ENCODE measurements at places on chromosomes 12 and 14. TPM values are rescaled to one million over a fixed set of nuclear protein-coding genes. Genes with fewer than 3 reads are reported as not detected.
A peak's percentile ranks its signal among the peaks of the same experiment; 100 is the strongest.

DNA sequence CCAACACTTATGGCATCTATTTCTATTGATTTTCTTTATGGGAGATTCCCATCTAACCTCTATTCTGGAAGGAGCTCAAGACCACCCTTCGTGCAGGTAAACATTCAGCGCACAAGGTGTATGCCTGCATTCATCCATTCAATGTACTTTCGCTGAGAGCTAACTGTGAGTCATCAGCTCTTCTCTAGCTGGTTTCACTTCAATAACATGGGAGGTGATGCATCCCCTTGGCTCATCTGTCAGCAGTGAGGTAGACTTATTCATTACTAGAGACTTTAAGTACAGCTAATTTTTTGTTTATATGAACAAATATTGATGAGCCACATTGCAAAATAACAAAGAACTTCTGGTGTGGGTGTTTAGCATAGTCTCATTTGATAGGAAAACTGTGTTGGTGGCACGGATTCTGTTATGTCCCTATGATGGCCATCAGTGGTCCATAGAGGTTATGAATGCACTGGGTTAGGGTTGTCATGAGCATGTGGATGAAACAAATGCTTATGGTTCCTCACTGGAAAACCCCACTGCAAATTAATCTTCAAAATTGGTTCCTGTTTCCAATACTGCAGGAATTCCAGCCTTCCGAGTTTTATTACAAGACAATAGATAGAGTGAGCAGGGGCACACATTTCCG, 1151.0 kb downstream of the BCL11B start:
- H3K4me1 ChIP-seq: no peaks in the 10 kb centered on the region
- no peak overlapping the region for H3K27ac ChIP-seq
- H3K27me3 ChIP-seq: no peaks in the 10 kb centered on the region
- DNase-seq: no peak

The KRT71 gene
- not detected for total RNA-seq

- no peak for DNase-seq
- H3K36me3 ChIP-seq: no peaks in the 10 kb centered on the region
- H3K4me3 ChIP-seq: no peak overlapping the region
- H3K27me3 ChIP-seq: no peaks in the 10 kb centered on the region
- no peak overlapping the region for H3K27ac ChIP-seq
- no peaks in the 10 kb centered on the region for H3K4me1 ChIP-seq
Observed at GRCh38 chr14:94897082-94897481, 127.2 kb upstream of the GSC start.

DNA sequence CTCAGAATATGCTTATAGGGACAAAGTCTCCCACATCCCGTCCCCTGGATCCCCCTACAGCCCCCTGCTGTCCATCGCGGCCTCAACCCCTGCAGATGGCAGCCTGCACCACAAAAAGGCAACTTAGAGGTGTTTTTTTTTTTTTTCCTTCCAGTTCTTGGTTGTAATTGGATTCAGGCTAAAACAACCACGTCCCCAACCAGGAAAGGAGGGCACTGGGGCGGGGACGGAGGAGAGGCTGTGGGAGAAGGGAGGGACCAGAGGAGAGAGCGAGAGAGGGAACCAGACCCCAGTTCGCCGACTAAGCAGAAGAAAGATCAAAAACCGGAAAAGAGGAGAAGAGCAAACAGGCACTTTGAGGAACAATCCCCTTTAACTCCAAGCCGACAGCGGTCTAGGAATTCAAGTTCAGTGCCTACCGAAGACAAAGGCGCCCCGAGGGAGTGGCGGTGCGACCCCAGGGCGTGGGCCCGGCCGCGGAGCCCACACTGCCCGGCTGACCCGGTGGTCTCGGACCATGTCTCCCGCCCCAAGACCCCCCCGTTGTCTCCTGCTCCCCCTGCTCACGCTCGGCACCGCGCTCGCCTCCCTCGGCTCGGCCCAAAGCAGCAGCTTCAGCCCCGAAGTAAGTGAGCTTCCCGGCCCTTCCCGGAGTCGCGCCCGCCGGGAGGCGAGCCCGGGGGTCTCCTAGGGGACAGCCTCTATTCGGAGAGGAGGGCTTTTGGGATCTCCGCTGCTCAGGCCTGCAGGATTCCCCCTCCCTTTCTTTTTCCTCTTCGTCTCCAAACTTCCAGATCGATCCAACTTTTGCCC, at the start of gene MMP14:
MMP14 (plus strand) TSS at position 285 of the 813 bp plus-strand sequence; CDS start at position 518, 233 bp downstream.
- peak within 1 kb of the TSS; percentile 96 for H3K4me3 ChIP-seq
- peak within 1 kb of the TSS; percentile 98 for H3K27ac ChIP-seq
- no peaks in the 10 kb centered on the region for H3K27me3 ChIP-seq
- H3K4me1 ChIP-seq: peaks cover 35% of the 10 kb centered on the region
- peak; percentile 77 for DNase-seq
- peaks cover 9% of the 10 kb centered on the region for H3K36me3 ChIP-seq

DNA sequence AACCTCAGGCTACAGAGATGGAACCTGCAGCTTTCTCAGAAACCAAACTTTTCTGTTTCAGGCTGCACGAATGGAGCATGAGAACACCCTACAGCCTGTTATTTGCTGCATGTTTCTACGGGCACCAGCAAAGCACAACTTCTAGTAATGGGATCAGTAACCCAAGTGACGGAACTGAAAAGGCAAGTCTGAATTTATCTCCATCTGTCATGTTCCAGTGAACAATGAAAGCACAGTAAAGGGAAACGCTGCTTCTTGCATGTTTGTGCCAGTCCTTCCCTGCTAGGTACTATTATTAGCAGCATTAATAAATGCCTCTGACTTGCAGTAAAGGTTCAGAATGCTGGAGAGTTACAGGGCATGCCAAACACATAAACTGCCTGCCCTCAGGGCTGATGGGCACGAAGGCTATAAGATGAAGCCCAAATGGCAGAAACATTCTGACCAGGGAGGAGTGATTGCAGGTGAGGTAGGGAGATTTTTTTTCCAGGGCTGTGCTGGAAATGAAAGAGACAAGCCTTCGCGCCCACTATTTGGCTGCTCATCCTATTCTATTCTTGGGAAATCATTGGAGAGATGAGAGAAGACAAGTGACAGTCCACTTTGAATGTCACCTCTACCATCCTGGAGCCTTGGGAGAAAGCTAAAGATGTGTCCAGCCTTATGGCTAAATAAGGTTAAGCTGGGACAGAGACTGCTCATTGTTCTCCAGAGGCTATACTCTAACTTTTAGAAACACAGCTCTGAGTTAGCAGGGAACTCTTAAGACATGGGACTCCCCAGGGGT, 100.4 kb upstream of the PLXNC1 start:
- H3K4me3 ChIP-seq: peak overlapping the region; percentile 23
- H3K27me3 ChIP-seq: no peaks in the 10 kb centered on the region
- no peaks in the 10 kb centered on the region for H3K36me3 ChIP-seq
- DNase-seq: no peak

- peak overlapping the region; percentile 35 for H3K27ac ChIP-seq
- DNase-seq: no peak
- no peaks in the 10 kb centered on the region for H3K36me3 ChIP-seq
- H3K4me1 ChIP-seq: peaks cover 45% of the 10 kb centered on the region
Observed at GRCh38 chr12:31518680-31519227, 72.2 kb downstream of the DENND5B start.

The SERPINA9 gene
- total RNA-seq: 2.3 TPM

DNA sequence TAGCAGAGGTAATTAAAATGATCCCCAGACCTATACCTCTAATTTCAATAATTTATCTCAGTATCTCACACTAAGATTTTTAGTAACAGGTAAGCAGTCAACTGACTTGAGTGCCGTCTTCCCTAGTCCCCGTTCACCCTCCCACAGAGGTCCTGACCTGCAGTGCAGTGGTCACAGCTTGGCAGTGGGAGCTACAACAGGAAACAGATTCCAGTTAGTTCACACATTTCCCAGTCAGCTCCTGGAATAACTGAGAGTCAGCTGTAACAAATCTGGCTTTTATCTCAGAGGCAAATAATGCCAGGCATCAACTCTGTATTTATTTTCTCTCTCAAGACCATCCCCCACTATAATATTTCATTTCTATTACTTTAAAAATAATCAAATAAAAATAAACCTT, 308.2 kb downstream of the ATP23 start:
- H3K4me3 ChIP-seq: no peak overlapping the region
- no peaks in the 10 kb centered on the region for H3K4me1 ChIP-seq

DNA sequence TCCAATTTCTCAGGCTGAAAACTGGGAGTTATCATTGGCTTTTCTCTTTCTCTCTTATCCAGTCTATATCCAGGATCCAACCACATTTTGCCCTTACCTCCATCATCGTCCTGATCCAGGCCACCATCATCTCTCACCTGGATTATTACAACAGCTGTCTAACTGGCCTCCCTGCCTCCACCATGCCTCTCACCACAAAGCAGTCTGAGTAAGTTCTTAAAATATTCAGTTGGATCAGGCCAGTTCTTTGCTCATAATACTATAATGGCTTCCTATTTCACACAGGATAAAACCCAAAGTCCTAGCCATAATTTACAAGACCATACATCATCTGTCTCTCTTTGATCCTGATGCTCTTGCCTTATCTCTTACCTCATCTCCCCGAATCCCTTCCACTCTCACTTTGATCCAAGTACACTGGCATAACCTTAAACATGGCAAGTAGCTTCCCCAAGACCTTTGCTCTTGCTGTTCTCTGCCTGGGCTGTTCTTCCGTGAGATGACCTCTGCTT, 133.4 kb upstream of the RAP1B start:
- H3K36me3 ChIP-seq: no peaks in the 10 kb centered on the region
- H3K4me1 ChIP-seq: peaks cover 2% of the 10 kb centered on the region
- no peaks in the 10 kb centered on the region for H3K27me3 ChIP-seq
- no peak for DNase-seq
- H3K4me3 ChIP-seq: no peak overlapping the region
- no peak overlapping the region for H3K27ac ChIP-seq

DNA sequence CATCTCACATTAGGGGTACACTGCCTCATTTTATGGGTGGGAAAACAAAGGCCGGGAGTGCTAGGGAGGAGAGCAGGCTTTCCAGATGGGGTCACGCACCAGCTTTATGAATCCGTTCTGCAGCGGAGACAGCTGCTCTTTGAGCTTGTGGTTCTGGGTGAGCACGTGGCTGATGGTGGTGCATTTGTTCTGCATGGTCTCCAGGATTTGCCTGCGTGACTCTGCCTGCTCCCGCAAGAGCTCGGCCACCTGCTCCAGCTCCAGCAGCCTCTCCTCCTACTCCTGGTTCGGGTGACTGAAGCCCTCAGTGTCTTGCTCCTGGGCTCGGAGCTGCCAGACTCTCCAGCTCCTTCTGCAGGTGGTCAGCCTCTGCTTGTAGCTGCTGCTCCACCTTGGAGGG, 23.6 kb upstream of the BLTP3B start:
- no peak for DNase-seq
- no peak overlapping the region for H3K4me3 ChIP-seq
- no peaks in the 10 kb centered on the region for H3K36me3 ChIP-seq
- H3K27ac ChIP-seq: no peak overlapping the region

The NUAK1 gene
- total RNA-seq: 31.4 TPM

The TAS2R20 gene
- total RNA-seq: 5.8 TPM

- H3K27ac ChIP-seq: no peak overlapping the region
- no peak for DNase-seq
- no peaks in the 10 kb centered on the region for H3K36me3 ChIP-seq
- no peaks in the 10 kb centered on the region for H3K4me1 ChIP-seq
- no peaks in the 10 kb centered on the region for H3K27me3 ChIP-seq
- H3K4me3 ChIP-seq: no peak overlapping the region
Observed at GRCh38 chr12:7383157-7383556, 60.8 kb downstream of the CD163L1 start.

The MANSC1 gene
- total RNA-seq: 36.6 TPM

GRCh38 chr12:81314903-81315531, 237.1 kb downstream of the ACSS3 start:
- no peak for DNase-seq
- no peak overlapping the region for H3K4me3 ChIP-seq
- no peaks in the 10 kb centered on the region for H3K27me3 ChIP-seq
- no peaks in the 10 kb centered on the region for H3K36me3 ChIP-seq

The CFAP251 gene
- total RNA-seq: 3.4 TPM

The SLC41A2 gene
- total RNA-seq: 67.1 TPM

- no peaks in the 10 kb centered on the region for H3K27me3 ChIP-seq
- no peak overlapping the region for H3K4me3 ChIP-seq
- no peaks in the 10 kb centered on the region for H3K36me3 ChIP-seq
- no peak overlapping the region for H3K27ac ChIP-seq
- no peaks in the 10 kb centered on the region for H3K4me1 ChIP-seq
- no peak for DNase-seq
Observed at GRCh38 chr12:108175310-108175709, 46.2 kb downstream of the WSCD2 start.

The TEDC1 gene
- total RNA-seq: 7.8 TPM
